ENCODE measurements at places on chromosomes 3 and 15.

DNA sequence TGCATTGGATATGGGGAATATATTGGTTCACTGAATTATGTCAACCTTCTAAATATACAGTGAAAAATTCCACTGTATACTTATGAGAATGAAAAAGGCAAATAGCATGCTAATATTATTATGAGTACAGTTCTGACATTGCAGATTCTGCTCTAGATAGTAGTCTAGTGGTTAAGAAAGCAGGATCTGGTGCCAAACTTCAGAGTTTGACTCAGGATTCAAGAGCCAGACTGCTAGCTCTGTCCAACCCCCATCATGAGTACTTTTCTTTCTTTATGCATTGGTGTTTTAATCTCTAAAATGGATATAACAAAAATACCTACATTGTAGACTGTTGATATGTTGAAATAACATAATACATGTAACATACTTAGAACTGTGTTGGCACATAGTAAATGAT lies 57.3 kb upstream of the PLSCR4 start:
- no peak for DNase-seq

DNA sequence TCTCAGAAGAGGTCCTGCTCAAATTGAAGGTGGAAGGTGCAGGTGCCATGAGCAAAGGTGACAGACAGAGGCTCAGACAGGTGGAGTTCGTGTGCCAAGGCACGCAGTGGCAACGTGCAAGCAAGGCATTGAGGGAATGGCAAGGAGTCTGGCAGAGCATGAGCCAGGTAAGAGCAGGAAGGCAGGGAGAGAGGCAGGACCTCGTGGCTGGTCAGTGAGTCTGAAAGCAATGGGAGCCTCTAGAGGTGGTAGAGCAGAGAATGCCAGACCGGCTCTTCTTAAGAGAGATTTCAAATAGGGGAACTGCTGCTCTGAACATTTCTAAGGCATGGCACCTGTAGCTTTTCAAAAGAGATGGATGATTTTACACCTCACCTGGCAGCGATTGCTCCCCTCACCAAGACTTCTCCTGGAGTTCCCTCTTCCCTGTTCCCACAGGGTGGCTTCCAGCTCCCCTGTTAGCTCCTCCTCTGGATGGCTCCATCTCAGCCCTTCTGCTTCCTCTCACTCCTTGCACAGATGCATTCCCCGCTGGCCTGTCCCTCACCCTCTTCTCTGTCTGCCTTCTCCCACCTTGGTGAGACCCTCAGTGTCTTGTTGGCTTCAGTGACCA lies 2.7 kb downstream of the MYO5C start:
- no peak for DNase-seq

GRCh38 chr15:80562846-80563245 lies 132.3 kb upstream of the ABHD17C start:
- no peak for DNase-seq

- no peak for DNase-seq
These were observed 142.1 kb upstream of the RAD18 start for GRCh38 chr3:9105421-9105820.

DNA sequence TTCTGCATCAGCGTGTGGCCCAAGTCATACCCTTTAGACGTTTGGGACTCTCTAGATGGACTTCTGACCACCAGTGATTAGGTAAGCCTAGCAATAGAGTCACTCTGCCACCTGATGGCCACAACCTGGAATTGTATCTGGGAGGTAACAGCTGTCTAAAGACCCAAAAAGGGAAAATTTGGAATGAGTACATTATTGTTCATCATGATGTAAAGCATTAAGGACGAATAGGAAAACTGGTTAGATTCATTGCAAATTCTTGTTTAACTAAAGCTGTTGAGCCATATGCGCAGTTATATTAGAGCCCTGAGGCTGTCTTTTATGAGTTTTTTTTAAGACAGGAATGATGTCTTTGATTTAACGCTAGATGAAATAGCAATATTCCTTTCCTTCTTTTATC lies 63.6 kb downstream of the FAM81A start:
- DNase-seq = no peak

- DNase-seq = no peak
These were observed 112.6 kb downstream of the SLC49A4 start for GRCh38 chr3:122907471-122907870.

DNA sequence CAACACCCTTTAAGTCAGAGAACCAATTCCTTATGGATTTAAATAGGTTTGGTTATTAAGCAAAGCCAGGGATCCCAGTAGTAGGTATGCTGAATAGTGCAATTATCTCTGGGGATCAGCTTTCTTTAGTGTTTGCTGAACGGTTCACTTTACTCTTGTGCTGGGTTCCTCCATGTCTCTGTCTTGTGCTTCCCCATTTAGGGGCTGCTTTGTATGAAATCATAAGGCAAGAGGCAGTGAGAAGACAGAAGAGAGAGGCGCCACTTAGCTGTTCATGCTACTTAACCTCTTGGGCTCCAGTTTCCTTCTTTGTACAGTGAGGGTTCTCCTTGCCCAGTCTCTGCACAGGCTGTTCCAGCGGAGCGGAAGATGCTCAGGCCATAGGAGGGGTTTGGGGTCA lies 3.5 kb downstream of the ST6GAL1 start:
- DNase-seq = no peak

DNA sequence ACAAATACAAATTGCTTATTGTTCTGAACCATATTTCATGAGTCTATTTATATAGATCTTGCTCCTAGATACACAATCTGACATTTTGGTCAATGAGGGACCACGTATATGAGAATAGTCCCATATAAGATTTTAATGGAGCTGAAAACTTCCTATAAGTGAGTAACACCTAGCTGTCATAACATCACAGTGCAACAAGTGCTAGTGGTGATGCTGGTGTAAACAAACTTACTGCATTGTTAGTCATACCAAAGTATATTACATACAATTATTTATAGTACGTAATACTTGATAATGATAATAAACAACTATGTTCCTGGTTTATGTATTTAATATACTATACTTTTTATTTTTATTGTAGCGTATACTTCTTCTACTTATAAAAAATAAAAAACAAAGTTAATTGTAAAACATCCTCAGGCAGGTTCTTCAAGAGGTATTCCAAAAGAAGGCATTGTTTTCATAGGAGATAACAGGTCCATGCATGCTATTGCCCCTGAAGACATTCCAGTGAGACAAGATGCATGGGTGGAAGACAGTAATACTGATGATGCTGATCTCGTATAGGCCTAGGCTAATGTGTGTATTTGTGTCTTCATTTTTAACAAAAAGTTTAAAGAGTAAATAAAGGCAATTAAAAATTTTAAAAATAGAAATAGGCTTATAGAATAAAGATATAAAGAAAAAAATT lies 46.8 kb upstream of the NAALADL2 start:
- no peak for DNase-seq

GRCh38 chr15:74535388-74536084 lies 5.5 kb upstream of the ARID3B start:
- no peak for DNase-seq

DNA sequence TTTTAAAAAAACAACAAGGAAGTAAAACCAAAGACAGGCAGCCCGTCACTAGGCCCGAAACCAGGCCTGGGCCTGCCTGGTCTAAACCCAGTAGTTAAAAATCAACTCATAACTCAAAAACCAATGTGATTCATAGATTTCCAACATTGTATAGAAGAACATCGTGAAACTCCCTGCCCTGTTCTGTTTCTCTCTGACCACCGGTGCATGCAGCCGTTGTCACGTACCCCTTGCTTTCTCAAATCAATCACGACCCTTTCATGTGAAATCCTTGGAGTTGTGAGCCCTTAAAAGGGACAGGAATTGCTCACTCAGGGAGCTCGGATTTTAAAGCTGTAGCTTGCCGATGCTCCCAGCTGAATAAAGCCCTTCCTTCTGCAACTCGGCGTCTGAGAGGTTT lies 89.5 kb downstream of the DCLK3 start:
- no peak for DNase-seq

DNA sequence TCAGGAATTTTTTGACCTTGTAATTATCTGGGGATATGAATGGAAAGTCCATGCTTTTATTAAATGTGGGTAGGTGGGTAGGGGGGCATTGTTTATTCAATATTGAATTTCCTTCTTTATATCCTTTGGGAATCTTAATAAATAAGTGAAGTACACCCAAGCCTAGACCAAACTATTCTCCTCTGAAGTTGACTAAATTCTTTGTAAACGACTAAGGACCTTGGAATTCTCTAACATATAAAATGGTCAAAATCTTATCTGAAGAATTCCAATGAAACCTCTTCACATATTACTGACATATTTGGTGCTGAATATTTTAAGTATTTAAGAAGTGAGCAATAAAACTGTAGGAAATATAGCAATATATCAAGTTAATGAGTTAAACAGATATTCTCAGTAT lies 1432.1 kb upstream of the GBE1 start:
- no peak for DNase-seq

DNA sequence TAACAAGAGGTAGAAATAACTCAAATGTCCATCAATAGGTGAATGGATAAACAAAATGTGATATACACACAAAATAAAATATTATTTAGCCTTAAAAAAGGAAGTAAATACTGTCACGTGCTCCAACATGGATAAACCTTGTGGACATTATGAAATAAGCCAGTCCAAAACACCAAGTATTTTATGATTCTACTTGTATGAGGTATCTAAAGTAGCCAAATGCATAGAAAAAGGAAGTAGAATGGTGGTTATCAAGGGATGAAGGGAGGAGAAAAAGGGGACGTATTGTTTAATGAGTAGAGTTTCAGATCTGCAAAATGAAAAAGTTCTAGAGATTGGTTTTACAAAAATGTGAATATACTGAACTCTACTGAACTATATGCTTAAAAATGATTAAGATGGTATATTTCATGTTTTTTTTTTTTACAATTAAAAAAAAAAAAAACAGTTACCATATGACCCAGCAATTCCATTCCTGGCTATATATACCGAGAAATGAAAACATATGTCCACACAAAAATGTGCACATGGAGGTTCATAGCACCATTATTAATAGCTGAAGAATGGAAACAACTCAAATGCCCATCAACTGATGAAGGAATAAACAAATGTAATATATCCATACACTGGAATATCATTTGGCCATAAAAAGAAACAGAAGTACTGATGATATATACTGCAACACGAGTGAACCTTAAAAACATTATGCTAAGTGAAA lies 29.1 kb upstream of the MAP6D1 start:
- DNase-seq = no peak

GRCh38 chr15:75732809-75733451 lies 20.3 kb upstream of the CSPG4 start:
- DNase-seq = no peak

DNA sequence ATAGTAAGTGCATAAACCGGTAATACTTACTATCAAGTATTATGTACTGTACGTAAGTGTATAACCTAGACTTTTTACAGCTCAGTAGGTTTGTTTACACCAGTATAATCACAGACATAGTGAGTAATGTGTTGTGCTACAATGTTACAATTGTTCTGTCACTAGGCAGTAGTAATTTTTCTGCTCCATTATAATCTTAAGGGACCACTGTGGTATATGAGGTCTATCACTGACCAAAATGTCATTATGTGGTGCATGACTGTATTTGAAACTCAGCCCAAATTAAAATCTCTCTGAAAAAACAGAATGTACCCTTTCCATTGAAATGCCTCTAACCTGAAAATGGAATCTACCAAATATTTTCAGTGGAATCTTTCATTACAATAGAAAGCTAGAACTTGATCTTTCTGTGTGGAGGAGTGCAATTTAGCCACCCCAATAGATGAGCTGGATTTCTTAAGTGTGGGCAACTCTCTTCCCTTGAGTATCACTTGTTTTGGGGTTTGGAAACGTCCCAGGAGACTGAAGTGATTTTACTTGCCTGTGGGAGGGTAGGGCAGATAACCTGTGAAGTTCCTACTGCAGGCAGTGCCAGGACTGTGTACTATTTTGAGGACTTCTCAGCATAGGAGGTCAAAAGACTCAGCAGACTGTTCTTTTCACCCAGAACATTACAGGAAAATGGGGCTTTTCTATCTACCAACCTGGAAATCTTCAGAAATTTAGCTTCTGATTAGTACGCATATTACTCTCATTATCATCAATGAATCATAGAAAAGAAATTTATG lies 50.9 kb downstream of the FAM98B start:
- no peak for DNase-seq

DNA sequence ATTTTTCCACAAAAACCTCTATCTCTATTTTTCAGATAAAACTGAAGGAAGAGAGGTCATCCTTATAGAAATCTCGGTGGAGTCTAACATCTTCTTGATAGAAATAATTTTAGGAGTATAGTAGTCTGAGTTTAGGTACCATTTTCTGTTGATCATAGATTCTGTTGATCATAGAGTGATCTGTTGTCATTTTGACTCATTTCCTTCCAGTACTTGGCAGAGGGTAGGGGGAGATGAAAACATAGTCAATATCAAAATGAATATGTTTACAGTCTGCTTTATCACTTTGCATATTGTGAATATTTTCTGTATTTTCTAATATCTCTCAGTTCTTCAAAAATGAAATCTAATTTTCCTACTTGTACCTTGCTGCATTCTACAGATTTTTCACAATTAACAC lies 353.4 kb downstream of the FEZF2 start:
- no peak for DNase-seq

GRCh38 chr3:183500319-183500718 lies 55.2 kb downstream of the KLHL6 start:
- no peak for DNase-seq

DNA sequence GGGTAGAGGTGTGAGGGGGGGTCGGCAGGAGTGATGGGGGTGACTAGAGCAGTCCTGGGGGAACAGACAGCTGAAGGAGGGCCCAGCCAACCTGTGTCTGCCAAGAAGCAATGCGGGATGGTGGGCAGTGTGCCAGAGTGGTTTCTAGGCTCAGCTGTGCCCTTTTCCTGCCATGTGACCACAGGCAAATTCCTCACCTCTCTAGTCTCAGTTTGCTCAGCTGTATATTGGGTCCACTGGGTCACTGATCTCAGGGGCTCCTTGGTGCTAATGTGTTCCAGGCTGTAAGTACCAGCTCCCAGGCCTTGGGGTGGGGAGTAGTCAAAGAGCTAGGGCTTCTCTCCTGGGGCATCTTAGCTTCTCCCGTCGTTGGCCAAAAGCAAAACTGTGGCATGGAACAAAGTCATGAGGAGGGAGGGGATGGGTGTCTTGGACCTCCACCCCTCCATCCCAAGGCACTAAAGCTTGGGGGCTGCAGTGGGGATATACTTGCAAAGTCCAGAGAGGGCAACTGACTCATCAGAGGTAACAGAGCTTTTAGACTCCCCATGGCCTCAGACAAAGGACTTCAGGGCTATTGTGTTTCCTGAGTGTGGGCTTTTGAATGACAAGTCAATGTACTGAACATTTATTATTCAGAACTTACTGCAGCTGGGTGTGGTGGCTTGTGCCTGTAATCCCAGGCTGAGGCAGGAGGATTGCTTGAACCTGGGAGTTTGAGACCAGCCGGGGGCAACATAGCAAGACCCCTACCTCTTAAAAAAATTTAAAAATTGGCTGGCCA lies 20.9 kb downstream of the SMAD6 start:
- no peak for DNase-seq

GRCh38 chr3:145952536-145952935 lies 208.4 kb downstream of the PLOD2 start:
- no peak for DNase-seq

- no peak for DNase-seq
These were observed 39.2 kb downstream of the CCK start for GRCh38 chr3:42226470-42227425.

DNA sequence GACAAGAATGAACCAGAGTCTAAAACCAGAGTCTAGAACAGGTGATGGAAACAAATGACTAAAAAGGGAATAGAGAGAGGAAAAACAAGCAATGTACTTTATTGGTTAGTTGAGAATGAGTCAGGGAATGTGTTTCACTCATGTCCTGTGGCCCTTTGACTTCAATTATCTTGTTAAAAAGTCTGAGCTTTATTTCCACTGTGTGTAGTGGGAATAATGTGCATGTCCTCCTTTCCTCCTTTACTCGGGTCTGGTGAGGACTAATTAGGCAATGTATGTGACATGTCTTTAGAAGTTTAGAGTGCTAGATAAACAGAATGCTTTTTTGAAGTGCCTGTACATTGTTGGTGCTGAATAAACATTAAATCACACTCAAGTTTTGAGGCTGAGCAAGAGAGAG lies 21.3 kb downstream of the LSAMP start:
- no peak for DNase-seq
